ENCODE measurements at places on chromosomes 2 and 18.

- peak; percentile 5 for DNase-seq
Measured at GRCh38 chr18:33577685-33578517, at the start of gene ASXL3. Gene ASXL3, plus strand, starts transcription at chr18:33578219. Its CDS starts 413 bp downstream, at chr18:33578632.

GRCh38 chr2:3725458-3726250 lies 22.3 kb downstream of the DCDC2C start:
- DNase-seq: no peak

GRCh38 chr2:218398437-218399390 lies 954 bp upstream of the CTDSP1 start:
- DNase-seq: peak; percentile 76

GRCh38 chr2:134206573-134206972 lies 47.3 kb upstream of the MGAT5 start:
- DNase-seq: no peak

DNA sequence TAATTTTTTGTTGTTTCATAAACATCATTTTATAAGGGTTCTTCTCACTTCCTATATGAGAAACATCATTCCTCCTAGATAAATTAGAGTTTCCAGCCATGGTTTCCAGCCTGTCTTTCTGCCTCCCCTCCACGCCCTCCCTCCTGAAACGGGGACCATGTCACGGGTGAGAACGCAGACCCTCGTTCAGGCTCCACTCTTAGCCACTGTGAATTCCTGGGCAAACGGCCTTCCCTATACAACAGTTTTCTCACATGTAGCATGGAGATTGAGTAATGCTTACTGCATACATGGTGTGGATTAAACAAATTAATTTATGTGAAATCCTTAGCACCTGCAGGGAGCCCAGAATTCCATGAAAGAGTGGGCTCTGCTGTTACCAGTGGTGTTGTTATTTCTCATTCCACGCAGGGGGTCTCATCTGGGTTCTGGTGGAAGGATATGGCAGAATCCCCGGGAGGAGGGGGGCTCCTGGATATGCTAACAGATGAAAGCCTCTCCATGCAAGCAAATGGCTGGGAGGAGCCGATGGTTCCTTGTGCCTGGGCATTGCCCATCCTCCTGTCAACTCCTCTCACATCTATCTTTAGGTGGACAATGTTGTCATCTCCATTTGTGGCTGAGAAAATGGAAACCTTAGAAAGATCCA lies 54.0 kb upstream of the TWIST2 start:
- no peak for DNase-seq

DNA sequence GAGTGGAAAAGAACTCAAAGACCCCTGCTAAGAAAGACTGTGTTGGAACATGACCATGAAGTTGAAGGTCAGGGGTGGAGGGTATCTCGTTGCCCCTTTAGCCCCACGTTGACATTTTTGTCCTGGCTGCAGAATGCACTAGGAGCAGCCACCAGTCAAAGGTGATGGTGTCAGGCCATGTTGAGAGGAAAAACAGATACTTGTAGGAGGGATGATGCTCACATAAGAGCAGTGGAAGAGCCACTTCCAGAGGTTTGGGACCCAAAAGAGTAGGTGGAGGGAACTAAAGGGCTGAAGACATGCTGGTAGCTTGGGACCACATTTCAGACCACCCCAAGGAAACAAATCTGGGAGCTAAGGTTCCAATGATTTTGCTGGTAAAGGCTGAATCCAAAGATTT lies 159.0 kb downstream of the MYO3B start:
- no peak for DNase-seq

DNA sequence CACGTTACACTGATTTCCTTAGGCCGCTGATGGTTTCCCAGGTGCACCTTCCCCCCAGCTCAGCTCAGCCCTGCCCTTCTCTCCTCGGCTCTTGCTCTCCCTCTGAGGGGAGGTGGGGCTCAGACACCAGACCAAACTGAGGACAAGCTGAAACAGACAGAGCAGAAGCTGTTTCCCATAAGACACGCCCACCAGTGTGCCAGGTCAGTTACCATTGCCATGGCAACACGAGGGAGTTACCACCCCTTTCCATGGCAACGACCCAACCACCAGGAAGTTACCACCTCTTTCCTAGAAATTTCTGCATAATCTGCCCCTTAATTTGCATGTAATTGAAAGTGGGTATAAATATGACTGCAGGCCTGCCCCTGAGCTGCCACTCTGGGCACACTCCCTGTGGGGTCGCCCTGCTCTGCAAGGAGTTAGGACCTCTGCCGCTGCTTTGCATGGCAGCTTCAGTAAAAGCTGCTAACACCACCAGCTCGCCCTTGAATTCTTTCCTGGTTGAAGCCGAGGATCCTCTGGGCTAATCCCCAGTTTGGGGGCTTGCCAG lies 120.9 kb upstream of the SMIM21 start:
- DNase-seq: peak; percentile 18

DNA sequence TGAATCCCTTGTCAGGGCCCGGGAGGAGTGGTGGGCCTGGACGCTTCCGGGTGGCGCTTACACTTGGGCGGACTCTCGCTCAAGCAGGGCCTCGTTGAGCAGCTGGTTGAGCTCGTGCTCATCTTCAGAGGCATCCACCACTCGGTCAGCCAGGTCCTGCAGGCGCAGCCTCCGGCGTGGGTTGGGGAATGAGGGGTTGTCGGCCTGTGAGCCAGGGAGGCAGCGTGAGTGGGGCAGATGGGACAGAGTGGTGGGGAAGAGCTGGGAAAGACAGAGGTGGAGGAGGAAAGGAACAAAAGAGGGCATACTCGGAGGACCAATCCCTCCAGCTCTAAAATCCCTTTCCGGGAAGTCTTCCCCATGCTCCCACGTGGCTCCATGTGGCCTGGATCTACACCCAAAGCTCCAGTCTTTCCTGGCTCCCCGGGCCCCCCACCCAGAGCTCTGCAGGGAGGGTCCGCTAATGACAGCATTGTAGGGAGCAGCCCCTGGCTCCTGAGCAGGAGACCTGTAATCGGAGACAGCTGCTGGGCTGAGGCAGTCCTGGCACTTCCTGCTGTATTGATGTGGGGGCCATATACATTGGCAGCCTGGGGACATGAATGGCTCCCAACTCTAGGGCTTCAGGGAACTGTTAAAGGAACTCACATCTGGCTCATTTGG lies 41.6 kb downstream of the CENPO start:
- no peak for DNase-seq

DNA sequence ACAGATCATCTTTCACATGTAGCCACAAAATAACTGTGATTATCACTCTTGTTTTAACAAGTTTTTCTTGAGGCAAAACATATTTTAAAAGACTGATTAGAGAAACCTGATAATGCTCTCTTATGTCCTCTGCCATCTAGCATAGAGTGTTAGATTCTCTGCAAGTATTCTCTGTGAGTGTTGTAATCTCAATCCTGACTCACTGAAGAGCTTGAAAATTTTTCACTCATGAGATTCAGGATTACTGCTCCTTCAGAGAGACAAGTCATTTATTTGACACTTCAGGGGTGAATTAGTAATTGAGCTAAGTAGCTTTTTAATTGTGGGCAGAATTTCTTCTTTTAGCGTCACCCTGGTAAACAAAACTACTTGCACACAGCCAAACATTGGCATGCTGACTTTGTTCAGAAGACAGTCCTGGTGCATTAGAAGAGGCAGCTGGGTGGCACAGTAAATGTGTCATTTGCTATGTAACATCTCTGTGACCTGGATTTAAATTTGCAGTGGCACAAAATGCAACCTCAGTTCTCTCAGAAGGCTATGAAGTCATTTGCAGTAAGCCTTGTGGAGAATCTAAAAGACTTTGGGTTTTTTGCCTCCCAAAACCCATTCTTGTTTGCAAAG lies 172.9 kb downstream of the LRP1B start:
- no peak for DNase-seq

DNA sequence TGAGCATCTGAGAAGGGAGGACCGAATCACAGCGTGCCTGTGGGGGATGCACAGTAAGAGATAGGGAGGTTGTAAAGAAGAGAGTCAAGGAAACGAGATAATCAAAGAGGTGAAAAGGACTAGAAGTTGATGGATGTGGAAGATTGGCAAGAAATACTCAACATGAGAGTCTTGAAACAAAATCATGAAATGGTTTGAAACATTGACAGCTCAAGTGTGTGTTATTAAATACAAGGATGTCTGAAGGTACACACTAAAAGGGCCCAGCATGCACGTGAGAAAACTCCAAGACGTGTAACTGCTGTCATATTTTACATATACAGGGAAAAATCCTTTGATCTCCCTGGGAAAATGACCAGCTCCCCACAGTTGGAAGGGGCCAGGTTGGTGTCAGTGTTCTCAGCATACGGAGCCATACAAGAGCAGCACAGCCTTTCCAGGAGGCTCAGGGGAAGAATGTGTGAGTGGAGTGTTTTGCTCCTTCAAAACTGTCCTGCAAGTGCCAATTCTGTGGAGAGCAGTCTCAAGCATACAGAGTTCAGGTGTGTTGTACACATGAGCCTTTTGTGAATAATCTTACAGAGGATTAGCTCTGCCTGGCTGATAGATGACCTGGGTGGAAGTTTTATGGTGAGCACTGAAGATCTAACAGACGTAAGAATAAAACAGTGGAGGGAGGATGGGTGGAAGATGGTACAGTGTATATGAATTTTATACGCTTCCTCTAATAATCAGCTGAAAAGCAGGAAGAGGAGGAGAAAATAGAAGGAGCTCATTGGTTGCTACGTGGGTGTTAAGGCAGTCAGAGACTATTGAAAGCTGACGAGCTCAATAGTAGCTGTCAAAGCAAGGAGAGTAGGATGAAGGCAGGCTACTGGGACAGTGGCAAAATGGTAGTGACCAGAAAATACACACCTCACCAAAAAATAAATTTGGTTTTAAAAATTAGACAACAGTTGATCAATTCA lies 126.8 kb downstream of the ATP9B start:
- DNase-seq: no peak

DNA sequence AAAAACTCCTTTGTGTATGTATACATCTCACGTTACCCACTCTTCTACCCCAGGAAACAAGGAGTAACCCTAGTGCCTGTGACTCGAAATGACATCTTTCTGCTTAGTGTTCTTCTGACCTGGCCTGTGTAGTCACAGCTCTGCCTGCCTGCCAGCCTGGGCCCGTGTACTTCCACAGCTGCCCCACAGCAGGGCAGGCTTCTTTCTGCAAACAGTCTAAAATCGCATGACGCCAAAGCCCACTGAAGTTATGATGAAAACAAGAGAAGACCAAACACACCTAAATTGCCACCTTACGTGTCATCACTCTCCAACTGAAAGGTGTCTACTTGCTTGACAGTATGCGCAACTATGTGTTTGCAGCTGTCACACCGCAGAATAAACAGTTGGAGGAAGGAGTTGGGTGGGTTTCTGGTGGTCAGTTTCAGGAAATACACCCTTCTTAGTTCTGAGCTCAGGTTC lies 1.5 kb downstream of the GAREM1 start:
- peak; percentile 38 for DNase-seq

- no peak for DNase-seq
Measured at GRCh38 chr2:121334581-121335293, 49.7 kb upstream of the TFCP2L1 start.

- no peak for DNase-seq
Measured at GRCh38 chr2:124382067-124382618, 357.1 kb downstream of the CNTNAP5 start.

GRCh38 chr2:85852152-85852840 lies 36.5 kb downstream of the ST3GAL5 start:
- no peak for DNase-seq

- no peak for DNase-seq
Measured at GRCh38 chr2:202786842-202787241, 84.7 kb downstream of the ICA1L start.

DNA sequence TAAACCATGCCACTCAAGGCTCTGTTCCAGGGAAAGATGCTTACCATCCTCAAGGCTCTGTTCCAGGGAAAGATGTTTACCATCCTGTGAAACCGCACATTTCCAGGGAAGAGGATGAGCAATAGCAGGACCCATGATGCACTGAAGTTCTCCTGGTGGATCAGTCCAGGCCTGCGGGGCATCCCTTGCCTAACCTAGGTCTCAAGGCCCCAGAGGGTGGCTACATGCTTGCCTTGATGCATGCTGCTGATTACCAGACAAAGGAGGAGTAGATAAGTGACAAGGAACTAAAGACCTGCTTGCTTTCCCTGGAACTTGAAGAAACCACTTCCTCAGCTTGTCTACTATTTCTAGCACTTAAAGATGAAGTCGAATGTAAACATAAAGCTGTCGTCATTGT lies 111.0 kb upstream of the LINC00305 start:
- no peak for DNase-seq

GRCh38 chr2:188326669-188327301 lies 35.1 kb downstream of the GULP1 start:
- no peak for DNase-seq

DNA sequence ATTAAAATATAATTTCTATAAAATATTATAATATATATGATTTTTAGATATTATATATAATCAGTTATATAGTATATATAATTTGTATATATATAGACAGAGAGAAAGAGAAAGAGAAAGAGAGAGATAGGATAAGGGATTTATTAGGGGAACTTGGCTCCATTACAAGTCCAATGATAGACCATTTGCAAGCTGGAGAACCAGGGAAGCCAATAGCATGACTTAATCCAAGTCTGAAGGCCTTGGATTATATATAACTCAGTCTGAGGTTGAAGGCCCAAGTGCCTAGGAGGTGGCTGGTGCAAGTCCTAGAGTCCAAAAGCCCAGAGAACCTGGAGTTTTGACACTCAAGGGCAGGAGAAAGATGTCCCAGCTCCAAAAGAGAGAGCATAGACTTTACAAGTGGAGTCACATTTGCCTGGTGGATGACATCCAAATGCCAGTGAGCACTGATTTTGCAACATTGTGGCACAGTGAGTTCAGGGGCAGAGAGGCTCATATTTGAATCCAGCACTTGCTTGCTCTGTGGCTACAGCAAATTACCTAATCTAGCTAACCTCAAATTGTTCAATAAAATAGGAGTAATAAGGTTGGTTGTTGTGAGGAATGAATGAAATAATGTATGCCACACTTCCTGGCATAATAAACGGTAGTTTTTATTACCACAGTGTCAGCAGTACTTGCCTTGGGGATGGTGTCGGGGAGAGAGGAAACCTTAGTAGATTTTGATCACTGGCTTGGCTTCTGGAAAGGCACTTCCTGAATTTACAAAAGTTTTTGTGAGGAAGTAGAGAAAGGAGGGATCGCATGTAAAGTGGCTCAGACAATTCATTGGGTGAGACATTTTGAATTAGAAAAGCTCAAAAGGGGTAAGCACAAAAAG lies 69.6 kb upstream of the CD28 start:
- DNase-seq: no peak

- no peak for DNase-seq
Measured at GRCh38 chr2:37555457-37555856, 116.0 kb downstream of the CDC42EP3 start.

DNA sequence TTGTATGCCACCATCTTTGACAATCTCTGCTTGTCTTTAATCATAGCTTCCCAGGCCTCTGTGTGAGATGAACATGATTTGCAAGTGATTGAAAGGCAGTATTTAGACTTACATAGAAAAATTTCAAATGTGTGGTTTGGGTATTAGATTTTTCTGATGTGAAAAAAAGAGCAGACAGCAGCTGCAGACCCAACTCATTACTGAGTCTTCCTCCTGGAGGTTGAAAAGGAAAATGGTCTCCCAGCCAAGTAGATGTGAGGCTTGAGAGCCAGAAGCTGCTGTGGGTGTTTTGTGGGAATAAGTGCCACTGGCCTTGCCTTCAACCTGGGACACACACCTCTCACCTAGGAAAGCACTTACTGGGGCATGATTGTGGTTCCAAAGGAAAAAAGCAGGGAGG lies 92.5 kb downstream of the KCTD18 start:
- no peak for DNase-seq

- peak; percentile 38 for DNase-seq
Measured at GRCh38 chr2:85019121-85019520, 48.2 kb downstream of the KCMF1 start.

Measured in SW480 (cell line).